ENCODE measurements at places on chromosomes 13 and 19.

DNA sequence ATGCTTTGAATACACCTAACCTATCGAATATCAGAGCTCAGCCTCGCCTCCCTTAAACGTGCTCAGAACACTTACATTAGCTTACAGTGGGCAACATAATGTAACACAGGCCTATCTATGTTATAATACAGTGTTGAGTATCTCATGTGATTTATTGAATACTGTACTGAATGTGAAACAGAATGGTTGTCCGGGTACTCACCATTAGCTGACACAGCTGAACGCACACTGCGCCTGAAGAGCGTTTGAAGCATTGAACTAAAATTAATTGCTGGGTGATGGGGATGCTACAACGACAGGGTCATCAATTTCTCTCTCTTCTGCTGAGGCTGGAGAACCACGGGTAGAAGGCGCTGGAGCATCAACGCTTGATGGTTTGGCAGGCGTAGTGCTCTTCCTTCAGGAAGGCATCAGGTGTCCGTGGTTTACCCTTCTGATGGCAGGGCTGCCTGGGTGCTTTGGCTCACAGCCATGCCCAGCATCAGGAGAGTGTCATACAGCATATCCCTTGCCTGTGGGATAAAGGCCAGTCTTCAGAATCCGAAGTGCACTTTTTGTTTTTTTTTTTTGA is 46.9 kb upstream of the UBE2L5 start:
- DNase-seq, result no peak

GRCh38 chr13:52983836-52984235 is 44.8 kb upstream of the OLFM4 start:
- no peak for DNase-seq

- no peak for DNase-seq
Measured at GRCh38 chr19:50717026-50717723, 2.4 kb downstream of the SHANK1 start.

- DNase-seq, result peak; percentile 66
Measured at GRCh38 chr19:42401365-42402303, 11.5 kb upstream of the CNFN start.

DNA sequence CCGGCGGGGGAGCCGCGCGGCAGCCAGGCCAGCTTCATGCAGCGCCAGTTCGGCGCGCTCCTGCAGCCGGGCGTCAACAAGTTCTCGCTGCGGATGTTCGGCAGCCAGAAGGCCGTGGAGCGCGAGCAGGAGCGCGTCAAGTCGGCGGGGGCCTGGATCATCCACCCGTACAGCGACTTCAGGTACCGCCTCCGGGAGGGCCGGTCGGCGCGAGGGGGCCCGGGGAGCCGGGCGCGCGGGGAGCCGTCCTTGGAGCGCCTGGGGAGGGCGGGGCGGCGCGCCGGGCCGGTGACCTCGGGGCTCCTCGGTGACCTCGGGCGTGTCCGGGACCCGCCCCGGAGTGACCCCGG is 690 bp downstream of the HCN2 start:
- no peak for DNase-seq

- DNase-seq, result no peak
Measured at GRCh38 chr19:10881403-10882107, 10.2 kb downstream of the CARM1 start.

DNA sequence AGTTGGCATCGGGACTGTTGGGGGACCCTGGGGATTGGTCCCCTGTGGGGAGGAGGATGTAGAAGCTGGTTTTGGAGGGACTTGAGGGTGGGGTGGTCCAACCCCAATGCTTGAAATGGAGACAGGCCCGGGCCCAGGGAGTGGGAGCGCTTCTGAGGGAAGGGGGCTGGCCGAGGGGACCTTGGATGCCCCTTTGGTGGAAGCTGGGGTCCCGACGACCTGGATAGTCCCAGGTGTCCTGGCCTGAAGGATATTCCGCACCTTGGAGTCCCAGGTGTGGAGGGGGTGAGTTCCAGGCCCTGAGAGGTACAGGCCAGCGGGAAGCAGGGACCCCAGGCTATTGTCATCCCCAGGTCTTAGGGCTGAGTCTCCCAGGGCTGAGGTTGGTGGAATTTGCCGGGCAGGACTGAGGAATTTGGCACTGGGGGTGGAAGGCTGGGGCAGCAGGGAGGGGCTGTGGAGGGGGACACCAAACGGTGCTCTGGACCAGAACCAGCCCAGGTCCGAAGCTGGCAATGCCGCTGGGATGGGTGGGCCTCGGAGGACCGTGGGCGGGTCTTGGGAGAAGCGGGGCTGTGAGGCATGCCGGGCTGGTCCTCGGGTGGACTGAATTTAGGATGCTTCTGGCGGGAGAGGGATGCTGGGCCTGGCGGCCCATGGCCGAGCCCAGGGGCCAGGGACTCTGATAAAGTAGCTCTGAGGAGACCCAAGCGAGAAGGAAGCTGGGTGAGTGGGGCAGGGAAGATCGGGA is 1.8 kb downstream of the HDGFL2 start:
- no peak for DNase-seq

DNA sequence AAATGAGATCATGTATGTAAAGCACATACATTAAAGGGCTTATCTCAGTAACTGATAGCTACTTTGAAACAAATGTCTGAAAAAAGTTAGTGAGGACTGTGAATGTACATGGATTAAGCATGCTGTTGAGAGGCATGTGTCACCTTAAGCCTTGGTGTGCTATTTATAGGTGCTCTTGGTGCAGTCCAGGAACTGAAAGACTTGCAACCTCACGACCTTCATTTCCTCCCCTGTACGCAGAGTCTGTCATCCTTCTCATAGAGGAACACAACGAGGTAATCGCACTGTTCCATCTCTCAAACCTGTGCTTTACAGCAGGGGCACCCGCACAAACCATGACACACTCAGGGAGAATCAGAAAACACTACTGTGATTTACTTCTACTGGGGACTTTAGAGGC is 65.6 kb downstream of the UFM1 start:
- DNase-seq, result no peak

GRCh38 chr13:62110079-62110478 is 694.4 kb upstream of the PCDH20 start:
- no peak for DNase-seq

DNA sequence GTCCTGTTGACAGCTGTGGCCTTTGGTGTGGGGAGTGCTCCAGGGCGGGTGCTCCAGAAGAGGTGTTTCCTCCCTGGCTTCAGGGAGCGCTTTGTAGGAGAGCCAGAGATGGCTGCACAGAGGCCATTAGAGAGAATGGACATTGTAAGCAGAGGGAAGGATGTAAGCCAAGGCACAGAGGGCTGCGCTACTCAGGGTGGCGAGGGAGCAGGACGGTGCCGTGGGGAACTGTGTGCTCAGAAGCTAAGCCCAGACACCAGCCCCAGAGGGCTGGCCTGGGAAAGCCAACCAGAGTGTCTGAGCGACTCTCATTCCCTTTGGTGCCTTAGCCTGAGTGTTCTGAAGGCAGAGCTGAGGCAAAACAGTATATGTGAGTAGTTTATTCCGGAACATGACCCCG is 92.2 kb downstream of the TSHZ3 start:
- no peak for DNase-seq

- DNase-seq, result no peak
Measured at GRCh38 chr13:51935326-51936171, 73.8 kb downstream of the CCDC70 start.

DNA sequence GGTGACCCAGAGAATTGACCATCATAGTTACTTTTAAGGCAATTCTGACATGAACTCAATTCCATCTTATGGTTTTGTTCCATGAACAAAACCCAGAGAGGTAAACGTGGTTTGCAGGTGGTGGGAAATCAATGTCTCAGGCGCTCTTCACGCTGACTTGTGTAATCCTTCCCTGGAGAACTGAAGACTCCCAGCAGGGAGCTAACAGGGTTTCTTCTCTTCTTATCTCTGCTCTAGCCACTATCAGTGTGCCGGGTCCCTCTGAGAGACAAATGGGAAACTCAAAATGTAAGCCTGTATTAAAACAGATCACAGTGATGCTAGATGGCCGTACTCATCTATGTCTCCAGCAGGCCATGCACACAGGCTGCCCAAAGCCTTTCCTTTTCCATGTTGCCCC is 57.6 kb upstream of the ARGLU1 start:
- DNase-seq, result no peak

DNA sequence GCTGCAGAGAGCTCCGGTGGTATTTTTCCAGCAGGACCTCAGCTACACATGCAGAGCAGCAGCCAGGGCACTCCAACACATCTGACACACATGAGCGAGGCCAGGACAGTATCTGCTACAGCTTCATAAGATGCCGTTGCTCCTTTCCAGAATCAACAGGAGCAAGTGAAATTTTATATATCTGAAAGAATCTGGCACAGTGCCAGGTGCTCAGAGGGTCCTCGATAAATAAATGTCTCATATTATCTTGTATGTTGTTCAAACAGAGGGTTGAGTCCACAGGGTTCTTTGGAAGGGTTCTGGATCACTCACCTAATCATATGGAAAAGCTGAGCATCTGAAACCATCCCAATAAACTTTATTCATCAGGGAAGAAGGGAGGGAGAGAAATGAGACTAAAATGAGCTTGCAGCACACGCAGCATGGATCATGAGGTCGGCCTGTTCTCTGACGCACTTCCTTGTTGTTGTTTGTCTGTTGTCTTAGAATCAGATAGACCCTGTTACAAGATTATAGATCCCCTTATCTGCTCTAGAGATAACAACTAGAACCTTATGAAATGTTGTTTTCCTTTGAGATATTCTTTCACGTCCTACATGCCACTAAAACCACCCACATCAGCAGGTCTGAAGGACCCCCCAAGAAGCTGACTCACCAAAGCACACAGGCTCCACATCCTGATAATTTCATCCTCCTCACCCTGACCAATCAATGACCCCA is 3.2 kb upstream of the METTL21C start:
- DNase-seq, result no peak

GRCh38 chr13:97495678-97496077 is 61.7 kb downstream of the RAP2A start:
- DNase-seq, result no peak

DNA sequence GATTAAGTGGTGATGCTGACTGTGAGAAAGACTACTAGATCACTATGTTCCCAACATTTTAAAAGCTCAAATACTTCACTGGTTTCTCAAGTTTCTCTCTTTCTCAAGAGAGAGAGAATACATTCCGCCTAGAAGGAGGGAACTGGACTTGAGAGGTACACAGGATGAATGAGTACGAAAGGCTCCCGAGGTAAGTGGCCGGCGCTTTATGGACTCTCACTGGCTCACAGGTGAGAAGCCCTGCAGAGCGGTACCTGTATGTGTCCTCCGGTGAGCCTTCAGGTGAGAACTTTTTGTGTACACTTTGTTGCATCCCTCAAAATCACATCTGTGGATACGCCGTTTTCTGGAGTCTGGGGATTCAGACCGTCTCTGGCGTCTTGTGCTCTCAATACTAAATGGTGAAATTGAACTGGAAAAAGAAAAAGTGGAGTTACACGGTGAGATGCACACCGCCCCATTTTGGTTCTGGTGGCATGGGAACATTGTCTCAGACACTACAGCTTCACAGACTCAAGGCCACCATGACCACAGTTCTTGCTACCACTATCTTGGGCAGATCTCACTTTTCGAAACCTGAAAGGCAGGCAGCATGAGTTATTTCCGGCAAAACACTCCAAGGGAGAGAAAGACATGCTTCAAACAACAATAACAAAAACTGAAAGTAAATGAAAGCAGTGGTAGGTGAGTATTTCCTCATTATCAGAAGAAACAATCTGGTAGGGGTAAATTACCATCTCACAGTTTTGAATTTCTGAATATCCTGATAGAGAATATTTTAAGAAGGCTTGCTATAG is 418.9 kb downstream of the KLF12 start:
- no peak for DNase-seq

- DNase-seq, result peak; percentile 60
Measured at GRCh38 chr13:19601749-19602725, 31.4 kb upstream of the MPHOSPH8 start.

- DNase-seq, result no peak
Measured at GRCh38 chr19:10885201-10886169, 14.1 kb downstream of the CARM1 start.

- DNase-seq, result no peak
Measured at GRCh38 chr19:13835791-13836723, 40.8 kb downstream of the ZSWIM4 start.

DNA sequence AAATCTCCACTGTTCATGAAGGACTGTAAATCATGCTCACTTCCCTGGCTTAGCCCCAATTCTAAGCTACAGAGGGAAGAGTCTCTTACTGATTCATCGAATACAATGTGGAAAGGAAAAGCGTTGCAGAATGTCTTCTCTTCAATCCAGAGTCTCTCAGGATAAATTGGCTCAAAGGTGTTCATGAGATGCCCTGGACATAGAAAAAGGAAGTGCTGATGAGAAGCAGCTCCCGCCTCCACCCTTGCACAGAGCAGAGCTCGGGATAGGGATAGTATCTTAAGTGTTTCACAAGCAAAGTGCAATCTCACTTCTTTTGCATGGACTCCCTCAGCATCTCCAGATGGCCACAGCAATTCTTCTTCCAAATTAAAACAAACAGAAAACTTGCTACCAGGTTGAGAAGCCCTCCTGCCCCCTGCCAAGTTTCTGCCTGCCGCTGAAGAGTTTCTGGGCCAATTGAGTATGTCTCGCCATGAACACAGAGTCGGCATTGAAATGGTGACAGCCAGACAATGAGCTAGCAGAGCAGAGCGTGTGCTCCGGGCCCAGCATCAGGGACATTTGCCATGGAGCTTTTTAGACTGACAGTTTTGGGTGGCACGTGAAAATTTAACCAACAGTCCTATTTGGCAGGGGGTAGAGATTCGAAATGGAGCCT is 85.7 kb downstream of the C13orf42 start:
- no peak for DNase-seq

GRCh38 chr19:6822311-6822670 is 49.8 kb downstream of the VAV1 start:
- no peak for DNase-seq

DNA sequence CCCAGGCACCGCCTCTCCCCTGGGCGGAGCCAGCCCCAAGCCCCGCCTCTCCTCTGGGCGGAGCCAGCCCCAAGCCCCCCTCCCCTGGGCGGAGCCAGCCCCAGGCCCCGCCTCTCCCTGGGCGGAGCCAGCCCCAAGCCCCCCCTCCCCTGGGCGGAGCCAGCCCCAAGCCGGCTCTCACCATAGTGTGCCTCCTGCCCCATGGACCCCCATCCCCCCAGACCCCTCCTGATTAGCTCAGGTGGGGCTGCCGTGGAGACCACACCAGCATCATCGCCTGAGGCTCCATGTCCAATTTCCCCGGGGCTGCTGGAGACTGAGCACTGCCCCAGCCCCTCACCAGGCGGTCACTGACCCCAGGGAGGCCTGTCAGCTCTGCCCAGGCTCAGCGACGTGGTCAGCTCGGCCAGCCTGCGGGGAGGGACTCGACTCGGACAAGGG is 4.2 kb upstream of the MADCAM1 start:
- no peak for DNase-seq

DNA sequence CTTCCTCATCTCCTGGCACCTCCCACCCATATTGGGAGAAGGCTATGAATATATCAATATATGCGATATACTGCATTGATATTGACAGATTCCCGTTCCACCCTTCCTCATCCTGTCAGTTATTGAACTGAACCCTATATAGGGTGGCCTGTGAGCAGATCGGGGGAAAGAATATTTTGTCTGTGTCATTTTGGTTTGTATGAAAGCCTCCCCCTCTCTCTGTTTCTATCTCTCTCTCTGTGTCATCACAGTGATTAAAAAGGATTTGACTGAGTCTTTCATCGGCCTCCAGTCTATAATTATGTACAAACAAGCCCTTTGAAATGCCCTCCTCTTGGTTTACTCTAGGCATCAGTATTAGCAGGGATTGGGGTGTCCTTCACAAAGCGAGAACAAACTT is 35.7 kb downstream of the RASL11A start:
- DNase-seq, result no peak

- no peak for DNase-seq
Measured at GRCh38 chr13:24450530-24450929, 62.0 kb downstream of the PARP4 start.

GRCh38 chr13:113630296-113630695 is 27.7 kb downstream of the ATP4B start:
- DNase-seq, result no peak
